ENCODE measurements at places on chromosomes 7 and 10. TPM values are rescaled to one million over a fixed set of nuclear protein-coding genes. Genes with fewer than 3 reads are reported as not detected.

- DNase-seq: no peak
Measured at GRCh38 chr7:140260352-140261104, 83.7 kb upstream of the KDM7A start.

GRCh38 chr7:79723833-79724618, 270.6 kb upstream of the MAGI2 start:
- DNase-seq: no peak

The HKDC1 gene
- total RNA-seq: not detected

The RSU1 gene
- 130 TPM for total RNA-seq

All from aorta (tissue), 5 donors.